Dermis microvascular lymphatic vessel endothelial cell (primary cell): ENCODE measurements at places on chromosomes 4 and X. TPM values are rescaled to one million over a fixed set of nuclear protein-coding genes. Genes with fewer than 3 reads are reported as not detected.

Gene ADGRL3
- under 0.01 and 0.13 TPM in 2 replicates for total RNA-seq

Gene GATA1
- total RNA-seq = not detected in 2 replicates

DNA sequence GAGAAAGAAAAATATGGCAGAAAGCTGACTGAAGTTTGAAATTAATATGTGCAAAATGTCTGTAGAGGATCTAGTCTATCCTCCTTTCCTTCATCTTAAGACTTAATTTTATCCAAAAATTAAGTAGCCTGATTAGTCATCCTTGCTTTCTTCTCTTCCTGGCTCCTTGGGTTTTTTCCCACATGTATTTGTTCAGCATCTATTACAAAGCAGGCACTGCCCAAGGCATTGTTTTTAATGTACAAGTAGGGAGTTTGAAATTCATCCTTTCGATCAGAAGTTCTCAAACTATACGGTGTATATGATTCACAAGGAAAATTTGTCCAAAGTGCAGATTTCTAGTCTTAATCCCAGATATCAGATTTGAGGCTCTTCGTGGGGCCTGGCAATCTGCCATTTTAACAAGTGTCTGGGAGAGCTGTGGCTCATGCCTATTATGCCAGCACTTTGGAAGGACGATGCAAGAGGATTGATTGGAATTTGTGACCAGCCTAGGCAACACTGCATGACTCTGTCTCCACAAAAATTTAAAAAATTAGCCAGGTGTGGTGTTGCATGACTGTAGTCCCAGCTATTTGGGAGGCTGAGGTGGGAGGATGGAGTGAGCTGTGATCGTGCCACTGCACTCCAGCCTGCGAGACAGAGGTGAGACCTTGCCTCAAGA, 19.4 kb upstream of the YTHDC1 start:
- no peak for DNase-seq

DNA sequence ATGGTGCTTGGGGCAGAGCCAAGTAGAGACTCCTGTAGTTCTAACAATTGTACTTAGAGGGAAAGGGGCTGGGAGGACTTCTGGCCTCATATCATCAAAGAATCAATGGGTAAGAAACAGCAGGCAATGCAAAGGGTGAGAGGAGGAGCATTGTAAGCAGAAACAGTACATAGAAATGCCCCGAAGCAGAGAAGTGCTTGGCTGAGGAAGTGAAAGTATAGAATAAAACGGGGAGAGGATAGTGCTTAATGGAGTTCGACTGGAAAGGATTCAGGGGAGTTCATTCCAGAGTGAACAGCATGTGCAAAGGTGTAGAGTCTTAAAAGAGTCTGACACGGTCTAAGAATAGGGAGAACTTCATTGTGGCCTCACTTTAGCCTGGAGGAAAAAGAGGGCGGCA, 103.0 kb downstream of the SYNPO2 start:
- DNase-seq = no peak

DNA sequence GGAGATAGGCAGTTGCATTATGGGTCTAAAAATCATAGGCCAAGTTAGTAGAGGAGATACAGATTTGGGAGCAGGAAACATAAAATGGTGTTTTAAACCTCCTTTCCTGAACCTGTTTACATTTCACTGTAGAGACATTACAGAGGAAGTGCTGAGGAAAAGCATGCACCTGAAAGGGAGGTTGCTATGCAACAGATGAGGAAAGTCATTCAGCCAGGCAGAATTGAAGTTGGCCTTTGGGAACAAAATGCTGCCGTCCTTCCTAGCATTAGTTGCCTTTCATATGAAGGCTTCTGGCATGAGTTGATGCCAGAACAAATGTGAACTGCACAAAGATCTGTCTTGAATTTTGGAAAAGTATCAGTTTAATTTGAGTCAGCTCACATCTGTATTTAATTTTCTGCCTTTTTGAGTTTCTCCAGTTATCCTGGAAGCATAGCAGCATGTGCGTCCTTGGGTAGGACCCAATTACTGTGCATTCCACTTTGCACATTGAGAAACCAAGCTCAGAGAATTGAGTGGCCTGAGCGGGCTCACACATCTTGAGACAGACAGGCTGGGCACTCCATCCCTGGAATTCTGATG, 38.2 kb downstream of the MAGED1 start:
- DNase-seq = no peak
